ENCODE measurements at places on chromosomes 11 and 22.

GRCh38 chr22:17272511-17272991 lies 53.3 kb upstream of the ADA2 start:
- DNase-seq: no peak

GRCh38 chr11:94834911-94835593 lies 66.9 kb downstream of the AMOTL1 start:
- DNase-seq: no peak

DNA sequence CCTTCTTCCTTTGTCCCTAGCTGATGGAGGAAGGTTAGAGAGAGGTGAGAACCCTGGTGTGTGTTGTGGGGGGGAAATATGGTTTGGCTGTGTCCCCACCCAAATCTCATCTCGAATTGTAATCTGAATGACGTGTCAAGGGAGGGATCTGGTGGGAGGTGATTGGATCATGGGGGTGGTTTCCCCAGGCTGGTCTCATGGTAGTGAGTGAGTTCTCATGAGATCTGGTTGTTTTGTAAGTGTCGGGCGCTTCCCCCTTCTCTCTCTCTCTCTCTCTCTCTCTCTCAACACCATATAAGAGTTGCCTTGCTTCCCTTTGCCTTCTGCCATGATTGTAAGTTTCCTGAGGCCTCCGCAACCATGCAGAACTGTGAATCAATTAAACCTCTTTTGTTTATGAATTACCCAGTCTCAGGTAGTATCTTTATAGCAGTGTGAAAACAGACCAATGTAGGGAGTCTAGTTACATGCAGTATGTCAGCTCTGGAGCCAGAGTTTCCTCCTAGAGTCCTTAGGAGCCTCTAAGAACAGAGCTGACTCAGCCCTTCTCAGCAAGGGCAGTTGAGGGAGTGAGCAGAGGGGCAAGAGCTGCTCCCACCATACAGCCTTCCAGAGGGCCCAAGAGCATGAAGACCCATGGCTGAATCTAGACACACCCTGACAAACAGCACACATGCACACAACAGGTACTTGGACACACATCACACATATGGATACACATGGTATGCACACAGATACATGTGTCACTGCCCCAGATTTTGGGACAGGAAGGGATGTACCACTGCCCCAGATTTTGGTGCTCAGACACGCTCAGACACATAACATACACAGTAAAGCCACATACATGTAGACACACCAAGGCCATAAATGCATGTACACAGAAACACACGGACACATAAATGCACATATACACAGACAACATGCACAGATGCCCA lies 12.9 kb upstream of the LRRC32 start:
- no peak for DNase-seq

- no peak for DNase-seq
These were observed 43.0 kb downstream of the BTG4 start for GRCh38 chr11:111469200-111469599.

- no peak for DNase-seq
These were observed 8.9 kb downstream of the PACSIN2 start for GRCh38 chr22:43006016-43006505.

DNA sequence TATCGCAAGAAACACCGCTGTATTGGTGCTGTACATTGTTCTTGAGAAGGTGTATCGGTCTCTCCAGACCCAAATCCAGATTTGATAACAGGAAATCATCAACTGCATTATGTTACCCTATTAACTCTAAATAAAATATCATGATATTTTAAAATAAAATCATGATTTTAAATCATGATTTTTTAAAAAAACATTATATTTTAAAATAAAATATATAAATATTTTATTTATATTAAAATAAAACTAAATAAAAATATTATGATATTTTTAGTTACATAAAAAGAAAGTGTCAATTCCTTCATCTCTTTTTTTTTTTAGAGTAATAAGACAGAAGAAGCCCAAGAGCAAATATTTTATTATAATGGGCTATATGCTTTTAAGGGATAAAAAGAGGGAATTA lies 27.6 kb downstream of the RBMXL2 start:
- no peak for DNase-seq

- DNase-seq: no peak
These were observed 20.3 kb downstream of the AP2A2 start for GRCh38 chr11:945986-946385.

GRCh38 chr11:93490996-93491618 lies 52.1 kb downstream of the SMCO4 start:
- no peak for DNase-seq

GRCh38 chr11:31895926-31896325 lies 84.8 kb upstream of the PAX6 start:
- DNase-seq: no peak

- DNase-seq: no peak
These were observed 137.6 kb downstream of the SNX19 start for GRCh38 chr11:130778705-130779104.

DNA sequence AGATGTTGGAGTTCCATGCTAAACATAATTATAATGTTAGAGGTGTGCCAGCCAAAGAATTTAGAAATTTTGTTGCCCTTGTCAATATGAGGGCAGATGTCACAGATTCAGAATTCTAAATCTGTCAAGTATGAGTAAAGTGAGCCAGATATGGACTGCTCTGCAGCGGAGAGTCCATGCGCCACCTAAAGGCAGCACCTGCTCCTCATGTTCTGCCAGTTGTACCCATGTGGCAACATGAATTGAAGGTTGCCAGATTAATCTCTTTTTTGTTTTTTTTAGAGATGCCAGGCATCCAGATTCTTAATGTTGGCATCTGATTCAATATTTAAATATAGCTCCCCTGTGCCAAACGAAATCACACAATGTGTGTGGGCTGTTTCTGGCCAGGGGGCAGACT lies 678.6 kb upstream of the ANO5 start:
- no peak for DNase-seq

GRCh38 chr11:29305456-29306232 lies 711.2 kb downstream of the KCNA4 start:
- no peak for DNase-seq

DNA sequence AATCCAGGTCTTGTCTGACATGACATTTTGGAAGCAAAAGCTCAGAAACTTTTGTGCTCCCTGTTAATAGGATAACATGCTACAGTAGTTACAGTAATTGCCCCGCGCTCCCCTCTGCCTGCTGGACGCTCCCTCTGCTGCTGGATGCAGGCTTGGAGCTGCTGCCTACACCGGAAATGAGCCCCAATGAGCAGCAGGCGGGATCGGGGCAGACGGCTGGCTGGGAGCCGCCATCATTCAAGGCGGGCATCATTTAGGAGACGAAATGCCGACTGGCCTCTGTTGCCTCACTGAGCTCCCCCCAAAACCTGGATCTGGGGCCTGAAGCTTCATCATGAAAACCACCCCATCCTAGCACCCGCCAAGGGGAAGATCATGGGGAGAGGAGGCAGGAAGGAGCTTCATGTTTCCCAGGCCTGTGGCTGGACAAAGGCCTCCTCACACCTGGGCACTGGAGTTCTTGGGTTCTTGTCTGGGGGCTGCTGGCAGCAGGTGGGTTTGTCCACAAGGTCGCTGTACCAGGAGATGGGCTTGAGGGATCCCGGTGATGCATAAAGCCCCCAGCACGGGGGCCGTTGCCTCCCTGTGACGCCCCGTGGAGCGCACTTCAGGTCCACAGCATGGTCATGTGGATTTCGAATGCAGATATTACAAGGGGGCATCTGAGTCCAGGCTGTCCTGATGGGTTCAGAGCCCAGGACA lies 664.3 kb downstream of the BRD1 start:
- DNase-seq: no peak

DNA sequence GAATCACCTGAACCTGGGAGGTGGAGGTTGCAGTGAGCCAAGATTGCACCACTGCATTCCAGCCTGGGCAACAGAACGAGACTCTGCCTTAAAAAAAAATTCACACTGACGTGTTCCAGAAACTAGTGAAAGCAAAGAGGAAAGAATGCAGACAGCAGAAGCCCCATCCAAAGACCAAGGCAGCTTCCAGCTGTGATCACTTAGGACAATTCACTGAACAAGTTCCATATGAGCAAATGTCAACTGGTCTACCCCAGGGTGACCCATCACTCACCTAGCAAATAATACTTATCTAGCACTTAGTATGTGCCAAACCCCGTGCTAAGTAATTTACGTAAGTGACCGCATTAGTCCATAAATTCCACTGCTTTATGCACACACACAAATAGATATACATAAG lies 138.9 kb downstream of the LARGE1 start:
- DNase-seq: no peak

- DNase-seq: no peak
These were observed 129.1 kb downstream of the DCDC1 start for GRCh38 chr11:31240340-31240904.

GRCh38 chr22:48920776-48921241 lies 906.9 kb downstream of the BRD1 start:
- no peak for DNase-seq

DNA sequence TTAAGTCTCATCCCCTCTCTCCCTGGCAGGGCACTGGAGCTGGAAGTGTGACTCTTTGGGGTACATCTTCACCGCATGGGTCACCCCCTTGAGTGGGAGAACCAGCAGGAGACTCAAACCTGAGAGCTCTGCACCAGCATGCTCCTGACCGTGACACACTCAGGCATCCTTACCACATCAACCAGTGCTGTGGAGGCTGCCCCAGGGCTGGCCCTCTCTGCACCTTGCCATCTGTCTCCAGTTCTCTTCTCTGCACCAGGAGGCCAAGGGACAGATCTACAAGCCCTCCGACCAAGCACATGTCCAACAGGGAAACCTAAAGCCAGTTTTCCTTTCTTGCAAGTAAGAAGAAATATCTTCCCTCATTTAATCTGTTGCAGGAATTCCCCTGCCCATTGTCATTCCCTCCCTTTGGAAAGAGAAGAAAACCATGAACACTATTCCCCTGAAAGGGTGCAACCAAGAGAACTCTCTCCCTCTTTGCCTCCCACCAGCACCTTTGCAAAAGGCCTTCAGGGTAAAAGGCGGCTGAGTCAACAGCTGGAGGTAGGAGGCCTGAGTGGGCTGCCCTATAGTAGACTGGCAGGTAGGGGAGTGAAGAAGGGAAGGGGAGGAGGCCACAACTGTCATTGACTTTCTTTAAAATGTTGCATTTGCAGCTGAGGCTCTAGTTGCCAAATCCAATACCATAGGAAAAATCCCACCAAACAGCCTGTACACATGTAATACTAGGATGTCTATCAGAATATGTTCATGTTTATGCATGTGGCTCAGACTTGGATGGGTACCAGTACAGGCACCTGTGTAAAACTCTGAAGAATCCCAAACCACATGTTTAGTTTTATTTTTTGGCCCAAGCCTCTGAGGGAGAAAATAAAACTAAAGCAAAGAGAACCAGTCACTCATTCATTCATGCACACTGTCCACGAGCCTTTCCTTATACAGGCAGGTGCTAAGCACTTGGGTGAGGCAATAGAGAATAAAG lies 117.0 kb downstream of the WT1 start:
- no peak for DNase-seq

- no peak for DNase-seq
These were observed 224.4 kb upstream of the MTNR1B start for GRCh38 chr11:92744929-92745585.

DNA sequence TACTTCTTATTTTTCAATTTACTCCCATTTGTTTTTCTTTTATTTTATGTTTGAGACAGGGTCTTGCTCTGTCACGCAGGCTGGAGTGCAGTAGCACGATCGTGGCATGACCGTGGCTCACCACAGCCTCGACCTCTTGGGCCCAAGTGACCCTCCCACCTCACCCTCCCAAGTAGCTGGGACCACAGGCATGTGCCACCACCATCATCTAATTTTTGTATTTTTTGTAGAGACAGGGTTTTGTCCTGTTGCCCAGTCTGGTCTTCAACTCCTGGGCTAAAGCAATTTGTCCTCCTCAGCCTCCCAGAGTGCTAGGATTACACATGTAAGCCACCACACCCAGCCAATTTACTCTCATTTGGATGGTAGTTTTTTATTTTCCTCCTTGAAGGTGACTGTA lies 679.3 kb upstream of the CCDC179 start:
- no peak for DNase-seq

- DNase-seq: no peak
These were observed 33.1 kb downstream of the NARS2 start for GRCh38 chr11:78541537-78541936.

DNA sequence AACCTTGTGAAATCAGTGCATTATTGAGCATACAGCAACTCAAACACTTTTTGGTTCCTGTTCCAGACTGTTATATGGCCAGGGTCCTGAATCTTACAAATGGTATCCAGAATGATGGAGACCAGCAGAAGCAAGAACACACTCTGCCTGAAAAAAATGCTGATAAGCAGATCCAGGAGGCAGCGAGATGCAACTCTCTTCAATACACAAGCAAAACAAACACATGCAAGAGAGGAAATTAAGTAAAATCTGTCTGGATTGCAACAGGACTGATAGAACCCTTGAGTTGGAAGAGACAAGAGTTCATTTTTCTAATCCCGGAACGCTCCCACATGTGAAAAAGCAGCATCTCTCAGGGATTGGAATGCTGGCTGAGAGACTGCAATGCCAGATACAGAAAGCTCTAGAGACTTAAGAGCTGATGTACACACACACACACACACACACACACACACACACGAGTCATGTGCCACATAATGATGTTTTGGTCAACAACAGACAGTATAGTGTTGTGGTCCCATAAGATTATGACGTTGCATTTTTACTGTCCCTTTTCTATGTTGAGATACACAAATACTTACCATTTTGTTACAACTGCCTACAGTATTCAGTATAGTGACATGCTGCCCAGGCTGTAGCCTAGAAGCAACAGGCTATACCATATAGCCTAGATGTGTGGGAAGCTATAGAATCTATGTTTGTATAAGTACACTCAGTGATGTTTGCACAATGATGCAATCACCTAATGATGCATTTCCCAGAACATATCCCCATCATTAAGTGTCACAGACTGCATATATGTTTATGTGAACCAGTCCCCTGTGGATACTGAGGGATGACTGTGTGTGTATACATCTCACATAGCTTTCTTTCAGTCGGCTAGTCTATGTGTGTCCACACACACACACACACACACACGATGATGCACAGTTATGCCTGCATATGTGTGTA lies 406.6 kb downstream of the LARGE1 start:
- no peak for DNase-seq

DNA sequence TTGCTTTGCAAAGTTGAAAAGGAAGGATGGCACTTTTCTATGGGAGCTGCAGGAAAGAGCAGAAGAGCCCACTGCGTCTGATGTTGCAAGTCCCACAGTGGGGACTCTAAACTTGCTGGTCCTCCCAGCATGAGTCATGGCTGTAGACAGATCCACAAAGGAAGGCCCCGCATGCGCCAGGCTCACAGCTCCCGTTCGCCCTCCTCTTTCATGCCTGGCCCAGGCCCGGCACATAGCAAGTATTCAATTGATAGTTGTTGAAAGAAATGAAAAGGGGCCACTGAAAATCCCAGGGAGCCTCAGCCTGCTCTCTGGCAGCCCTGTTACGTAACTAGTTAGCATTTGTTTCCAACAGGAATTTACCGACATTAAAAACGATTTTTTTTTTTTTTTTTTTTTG lies 18.9 kb downstream of the AP1B1 start:
- DNase-seq: no peak

DNA sequence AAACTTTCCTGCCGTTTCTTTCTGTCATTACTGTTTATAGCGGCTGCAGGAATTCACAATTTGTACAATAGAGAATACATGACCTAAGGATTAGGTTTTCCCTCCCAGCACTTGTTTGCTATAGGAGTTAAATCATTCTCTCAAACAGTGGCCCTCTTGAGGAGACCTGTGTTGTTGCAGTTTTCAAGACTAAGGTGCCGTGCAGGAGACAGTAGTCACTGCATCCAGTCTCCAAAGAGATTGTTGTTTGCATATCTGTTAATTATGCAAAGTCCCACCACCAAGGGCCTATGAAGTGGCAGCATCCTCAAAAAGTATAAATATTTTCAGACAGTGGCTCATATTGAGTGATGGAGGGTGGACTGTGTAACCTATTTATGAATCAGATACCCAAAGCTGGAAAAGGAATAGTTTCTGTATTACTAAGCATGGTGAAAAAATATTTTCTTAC lies 2.3 kb downstream of the PRSS23 start:
- no peak for DNase-seq

Measured in activated T-helper 1 cell treated with anti-CD3 and anti-CD28 coated beads, Interleukin-2, amount 50 U/mL, for 16 hours (primary cell).